ENCODE measurements at places on chromosomes 11 and 22.

- DNase-seq: no peak
Measured at GRCh38 chr11:12243911-12244550, 133.3 kb upstream of the PARVA start.

- no peak for DNase-seq
Measured at GRCh38 chr11:32920570-32920969, 28.0 kb downstream of the QSER1 start.

DNA sequence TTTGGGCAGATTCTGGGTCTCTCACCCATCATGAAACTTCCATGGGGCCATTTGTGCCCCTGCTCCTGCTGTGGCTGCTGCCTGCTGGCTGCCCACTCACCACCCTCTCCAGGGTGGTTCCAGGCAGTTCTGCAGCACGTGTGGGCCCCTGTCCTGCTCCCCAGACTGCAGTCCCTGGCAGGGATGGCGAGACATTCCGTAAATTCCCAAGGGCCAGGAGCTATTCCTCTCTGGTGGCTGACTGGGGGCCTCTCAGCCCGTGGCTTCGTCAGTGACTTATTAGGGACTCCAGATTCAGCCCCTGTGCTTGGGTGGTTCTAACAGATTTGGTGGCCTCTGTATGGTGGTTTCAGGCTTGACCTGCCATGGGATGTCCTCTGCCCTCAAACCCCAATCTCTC, 3.9 kb upstream of the SLC22A8 start:
- no peak for DNase-seq

DNA sequence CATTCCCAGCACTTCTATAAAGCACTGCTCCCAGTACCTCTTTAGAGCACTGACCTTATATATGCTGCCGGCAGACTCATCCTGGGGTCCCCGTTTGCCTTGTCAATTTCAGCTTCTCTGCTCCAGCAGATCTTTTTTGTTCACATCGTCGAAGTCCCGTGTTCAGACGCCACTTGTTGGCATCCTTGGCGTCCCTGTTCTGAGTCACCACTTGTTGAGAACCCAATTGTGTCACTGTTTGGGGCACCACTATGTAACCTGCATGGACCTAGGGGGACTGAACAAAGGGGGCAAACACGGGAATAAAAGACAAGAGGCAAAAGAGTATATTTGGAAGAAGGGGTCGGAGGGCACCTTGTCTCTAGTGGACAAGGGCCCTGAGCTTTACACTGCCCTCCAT, 25.5 kb downstream of the OR10A6 start:
- DNase-seq: no peak

GRCh38 chr11:37849706-37850105, 1251.7 kb upstream of the RAG2 start:
- DNase-seq: no peak

- DNase-seq: no peak
Measured at GRCh38 chr11:111766834-111767142, 599 bp upstream of the PPP2R1B start.

DNA sequence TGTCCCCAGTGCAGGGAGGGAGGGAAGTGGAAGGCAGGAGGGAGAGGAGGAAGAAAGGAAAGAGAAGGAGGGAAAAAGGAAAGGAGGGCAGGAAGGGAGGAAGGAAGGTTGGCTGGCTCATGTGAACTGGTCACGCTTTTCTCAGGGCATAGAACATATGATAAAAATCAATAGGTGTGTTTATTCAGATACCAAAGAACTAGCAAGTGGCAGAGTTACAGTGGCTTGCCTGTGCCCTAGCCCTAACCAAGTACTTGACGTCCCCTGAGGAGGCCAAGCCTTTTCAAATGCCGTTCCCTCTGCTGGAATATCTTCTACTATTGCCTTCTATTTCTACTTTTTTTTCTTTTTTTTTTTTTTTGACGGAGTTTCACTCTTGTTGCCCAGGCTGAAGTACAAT, 33.5 kb downstream of the CHRDL2 start:
- DNase-seq: no peak

DNA sequence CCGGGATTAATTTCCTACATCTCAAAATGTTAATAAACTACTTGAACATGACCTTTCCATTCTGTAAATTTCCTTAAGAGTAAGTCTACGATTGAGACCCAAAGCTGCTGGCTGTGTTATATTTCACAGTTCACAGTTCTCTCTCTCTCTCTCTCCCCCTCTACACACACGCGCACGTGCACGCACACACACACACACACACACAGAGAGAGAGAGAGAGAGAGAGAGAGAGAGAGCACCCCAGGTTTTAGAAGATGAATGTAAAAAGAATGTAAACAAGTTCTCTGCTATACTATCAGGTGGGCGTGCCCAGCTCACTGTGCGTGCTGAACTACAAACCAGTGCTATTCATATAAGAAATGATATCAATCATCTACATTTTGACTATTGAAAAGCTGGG, 3.3 kb downstream of the BDNF start:
- no peak for DNase-seq

DNA sequence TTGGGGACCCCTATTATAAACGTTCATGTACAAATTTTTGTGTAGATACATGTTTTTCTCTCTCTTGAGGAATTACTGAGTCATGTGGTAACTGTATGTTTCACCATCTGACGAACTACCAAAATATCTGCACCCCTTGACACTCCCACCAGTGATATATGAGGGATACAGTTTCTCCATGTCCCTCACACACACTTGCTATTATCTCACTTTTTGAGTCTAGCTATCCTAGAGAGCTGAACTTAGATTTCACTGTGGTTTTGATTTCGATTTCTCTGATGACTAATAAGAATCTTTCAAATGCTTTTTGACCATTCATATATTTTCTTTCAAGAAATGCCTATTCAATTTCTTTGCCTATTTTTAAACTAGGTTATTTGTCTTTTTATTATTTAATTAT, 200.2 kb downstream of the PGR start:
- DNase-seq: no peak

Data from stimulated activated CD8-positive, alpha-beta memory T cell treated with anti-CD3 and anti-CD28 coated beads, Interleukin-12 subunit alpha, Interleukin-12 subunit beta, amount 100 ng/mL, for 1 hour (primary cell).